ENCODE measurements at places on chromosomes 3 and 15.

DNA sequence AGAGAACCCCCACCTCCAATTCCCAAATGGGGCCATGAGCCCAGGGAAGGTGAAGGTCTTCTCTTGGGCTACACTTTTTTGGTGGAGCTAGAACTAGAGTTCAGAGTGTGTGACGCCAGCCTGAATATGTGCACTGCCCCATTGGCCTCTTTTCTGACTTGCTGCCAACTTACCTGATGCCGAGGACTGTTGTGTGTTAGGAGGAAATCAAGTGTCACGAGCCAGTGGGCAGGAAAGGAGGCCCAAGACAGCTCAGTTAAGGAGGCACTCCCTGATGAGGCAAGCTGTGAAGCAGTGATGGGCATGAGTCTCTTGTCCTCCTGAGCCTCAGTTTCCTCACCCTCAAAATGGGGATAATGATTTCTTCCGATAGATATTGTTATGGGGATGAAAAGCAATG is 107.8 kb downstream of the ANP32A start:
- DNase-seq: no peak

DNA sequence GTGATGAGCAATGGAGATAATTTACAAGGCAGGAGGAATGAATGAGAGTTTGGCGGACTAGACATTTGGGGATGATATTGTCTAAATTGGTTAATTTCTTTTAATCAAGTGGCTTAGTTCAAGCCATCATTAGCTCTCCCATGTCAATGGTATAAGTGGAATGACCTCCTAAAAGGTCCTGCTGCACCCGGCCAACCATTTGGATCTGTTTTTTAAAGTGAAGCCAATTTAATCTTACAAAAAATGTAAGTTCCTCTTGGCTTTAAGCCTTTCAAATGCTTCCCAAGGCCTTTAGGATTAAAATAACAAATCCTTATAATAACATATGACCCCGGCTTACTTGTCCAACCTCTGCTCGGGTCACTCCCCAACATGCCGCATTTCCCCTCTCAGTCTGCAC is 484.4 kb upstream of the ADAMTS9 start:
- no peak for DNase-seq

DNA sequence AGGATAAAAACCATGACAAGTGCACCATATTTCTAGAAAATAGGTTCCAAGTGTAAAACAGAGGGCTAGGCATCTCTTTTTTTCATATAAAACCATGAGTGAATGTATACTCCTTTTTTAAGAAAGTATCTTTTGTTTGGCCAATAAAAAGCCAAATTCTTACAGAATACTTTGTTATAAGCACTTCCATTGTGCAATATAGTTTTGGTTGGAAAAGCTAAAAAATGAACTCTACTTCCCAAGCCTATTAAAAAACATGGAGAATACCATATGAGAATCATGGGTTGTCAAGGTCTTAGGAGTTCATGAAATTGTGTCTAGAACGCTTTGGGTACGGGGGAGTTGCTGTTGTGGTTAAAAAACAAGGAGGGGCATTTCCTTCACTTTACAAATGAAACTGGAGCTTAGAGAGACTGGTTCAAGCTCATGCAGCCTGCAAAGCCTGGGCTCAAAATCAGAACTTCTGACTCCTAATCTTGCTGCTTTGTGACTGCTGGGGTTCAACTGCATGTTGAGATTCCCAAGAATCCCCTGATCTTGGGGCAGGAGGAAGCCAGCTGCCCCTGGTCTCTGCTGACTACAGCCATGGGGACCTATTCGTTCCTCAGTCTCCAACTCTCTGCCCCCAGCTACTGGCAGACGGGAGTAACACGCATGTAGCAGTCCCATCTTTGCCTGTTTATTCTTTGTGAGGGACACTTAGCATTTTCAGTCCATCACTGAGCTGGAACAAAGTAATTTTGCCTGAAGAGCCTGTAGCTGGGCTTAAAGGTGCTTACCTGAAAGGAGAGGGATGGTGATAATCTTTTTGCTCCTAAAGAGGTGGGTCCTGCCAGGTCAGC is 229.1 kb downstream of the CHST2 start:
- DNase-seq: no peak

DNA sequence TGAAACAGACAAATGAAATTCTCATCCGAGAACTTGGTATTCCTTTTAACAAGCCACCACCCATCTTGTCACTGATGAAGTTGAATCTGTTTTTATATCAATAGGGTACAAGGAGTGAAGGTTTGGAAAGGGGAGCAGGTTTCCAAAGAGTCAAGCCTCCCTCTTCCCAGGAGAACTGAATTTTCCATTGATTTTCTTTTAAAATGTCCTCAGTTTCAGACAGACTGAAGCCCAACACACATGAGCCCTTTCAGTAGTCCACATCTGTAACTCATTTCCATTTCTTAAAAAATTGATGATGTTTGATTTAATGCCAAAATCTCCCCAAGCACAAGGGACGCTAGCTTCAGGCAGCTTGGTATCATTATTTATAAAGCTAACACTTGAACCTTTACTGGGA is 187.7 kb downstream of the FOXB1 start:
- no peak for DNase-seq

DNA sequence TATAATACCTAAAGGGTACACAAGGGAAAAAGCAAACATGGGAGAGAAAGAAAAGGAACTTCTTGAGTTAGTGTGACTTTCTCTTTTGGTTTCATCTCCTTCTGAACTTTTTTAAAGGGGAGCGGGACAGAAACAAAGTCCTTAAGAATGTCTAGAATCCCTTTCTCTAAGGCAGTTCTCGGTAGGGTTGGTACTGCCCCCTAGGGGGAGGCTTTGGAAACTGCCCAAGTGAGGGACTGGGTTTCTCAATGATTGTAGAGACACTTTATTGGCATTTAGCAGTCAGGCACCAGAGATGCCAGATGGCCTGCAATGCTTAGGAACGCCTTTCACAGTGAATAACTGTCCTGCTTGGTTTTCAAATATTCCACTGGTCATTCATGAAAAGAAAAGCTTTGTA is 172.7 kb downstream of the WDR72 start:
- no peak for DNase-seq

- no peak for DNase-seq
These were observed 270.5 kb upstream of the PROK2 start for GRCh38 chr3:72055436-72055835.

- peak; percentile 25 for DNase-seq
These were observed 23.3 kb upstream of the FSTL1 start for GRCh38 chr3:120473896-120474675.

DNA sequence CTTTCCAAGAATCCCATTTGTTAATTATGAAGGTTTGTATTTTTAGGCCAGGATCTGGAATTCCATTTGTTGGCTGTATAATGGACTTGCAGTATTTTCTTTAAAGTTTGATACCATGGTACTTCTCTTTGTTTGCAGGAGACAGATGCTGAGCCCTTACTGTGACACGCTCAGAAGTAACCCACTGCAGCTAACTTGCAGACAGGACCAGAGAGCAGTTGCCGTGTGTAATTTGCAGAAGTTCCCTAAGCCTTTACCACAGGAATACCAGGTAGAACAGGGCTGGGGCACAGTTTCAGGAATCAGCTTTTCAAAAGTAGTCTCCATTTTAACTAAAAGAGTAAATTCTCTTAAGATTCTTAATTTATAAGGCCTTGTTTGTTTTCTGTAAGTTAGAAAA is 59.1 kb downstream of the LMLN start:
- no peak for DNase-seq

DNA sequence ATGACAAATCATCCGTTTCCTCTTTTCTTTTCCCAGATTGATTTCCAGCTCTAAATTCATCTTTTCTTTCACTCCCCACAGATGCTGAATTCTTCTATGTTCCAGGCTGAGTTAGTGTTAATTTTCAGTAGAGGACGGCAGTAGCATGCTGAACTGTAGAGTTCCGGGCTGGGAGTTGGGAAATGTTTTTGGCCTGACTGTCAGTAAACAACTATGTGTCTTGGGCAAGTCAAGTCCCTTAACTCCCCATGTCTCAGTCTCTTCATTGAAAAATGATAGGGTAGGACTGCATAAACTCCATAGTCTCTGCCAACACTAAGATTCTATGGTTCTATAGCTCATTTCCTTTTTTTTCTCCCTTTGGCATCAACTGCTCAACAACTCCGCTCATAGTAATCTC is 333.9 kb downstream of the TIGIT start:
- peak; percentile 48 for DNase-seq

DNA sequence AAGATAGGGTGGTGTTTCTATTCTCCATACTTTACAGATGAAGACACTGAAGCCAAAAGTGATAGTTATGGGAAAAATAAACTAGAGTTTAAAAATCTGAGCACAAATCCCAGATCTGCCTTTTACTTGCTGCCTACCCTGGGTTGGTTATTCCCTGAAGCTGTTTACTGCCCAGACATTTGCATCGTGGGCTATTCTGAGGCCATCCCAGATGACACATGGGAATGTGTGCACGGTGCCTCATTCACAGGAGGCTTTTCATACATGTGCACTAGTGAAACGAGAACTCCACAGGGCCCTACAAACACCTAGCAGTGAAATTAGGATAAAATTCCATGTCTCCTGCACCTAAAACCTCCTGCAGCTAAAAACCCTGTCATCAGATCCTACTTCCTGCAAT is 17.5 kb downstream of the MYO5C start:
- no peak for DNase-seq

DNA sequence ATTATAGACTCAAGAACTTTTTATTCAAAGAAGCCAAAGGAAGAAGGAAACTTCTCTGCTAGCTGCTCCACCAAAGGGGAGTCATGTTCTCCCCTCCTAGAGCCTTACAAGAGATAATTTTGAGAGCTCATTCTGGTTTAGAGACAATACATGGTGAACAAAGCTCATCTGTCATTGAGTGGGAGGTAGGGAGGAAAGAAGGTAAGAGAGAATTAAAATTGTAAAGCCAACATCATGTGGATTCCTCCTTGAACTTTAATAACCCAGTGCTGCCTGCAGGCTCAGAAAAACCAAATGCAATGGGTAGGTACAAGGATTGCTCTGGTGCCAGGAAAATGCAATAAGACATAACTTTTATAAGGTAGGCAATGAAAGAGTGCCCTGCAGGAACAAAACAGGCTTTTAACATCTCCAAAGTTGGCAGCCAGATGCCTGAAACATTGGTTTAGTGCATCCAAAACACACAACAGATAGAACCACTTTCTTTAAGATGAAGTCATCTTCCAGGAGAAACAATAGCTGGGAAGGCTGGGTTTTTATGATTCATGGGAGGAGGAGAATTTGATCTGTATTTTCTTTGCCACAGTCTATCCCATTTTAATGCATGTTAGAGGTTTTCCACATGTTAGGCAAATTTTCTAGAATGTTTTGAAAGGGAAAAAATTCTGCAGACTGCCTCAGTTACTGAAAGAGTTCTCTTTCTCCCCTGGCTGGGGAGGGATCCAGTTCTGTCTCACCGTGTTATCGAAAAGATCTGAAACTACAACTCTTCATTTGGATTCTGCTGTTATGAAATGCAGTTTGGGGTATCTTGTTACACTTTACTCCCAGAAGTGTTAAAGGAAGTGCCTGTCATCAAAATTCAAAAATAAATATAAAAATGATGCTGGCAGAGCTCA is 11.3 kb upstream of the ARHGEF3 start:
- peak; percentile 24 for DNase-seq

DNA sequence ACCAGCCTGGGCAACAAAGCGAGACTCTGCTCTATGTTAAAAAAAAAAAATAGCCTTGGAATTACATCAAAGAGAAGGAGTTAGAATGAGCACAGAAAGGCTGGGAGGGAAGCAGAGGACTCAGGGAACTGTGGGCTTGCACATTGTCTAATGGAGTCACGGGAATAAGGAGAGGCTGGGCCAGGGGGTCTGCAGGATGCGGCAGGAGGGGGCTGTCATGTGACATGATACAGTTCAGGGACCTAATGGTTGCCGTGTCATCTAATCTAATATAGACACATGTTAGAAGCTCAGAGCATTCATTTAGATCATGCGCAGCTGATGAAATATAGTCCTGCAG is 32.5 kb downstream of the GRK7 start:
- DNase-seq: no peak

- DNase-seq: no peak
These were observed 33.0 kb upstream of the GNB5 start for GRCh38 chr15:52224211-52224610.

GRCh38 chr15:98823012-98823458 is 174.7 kb downstream of the IGF1R start:
- peak; percentile 73 for DNase-seq

- peak; percentile 68 for DNase-seq
These were observed 29.6 kb downstream of the CPOX start for GRCh38 chr3:98563661-98564281.

DNA sequence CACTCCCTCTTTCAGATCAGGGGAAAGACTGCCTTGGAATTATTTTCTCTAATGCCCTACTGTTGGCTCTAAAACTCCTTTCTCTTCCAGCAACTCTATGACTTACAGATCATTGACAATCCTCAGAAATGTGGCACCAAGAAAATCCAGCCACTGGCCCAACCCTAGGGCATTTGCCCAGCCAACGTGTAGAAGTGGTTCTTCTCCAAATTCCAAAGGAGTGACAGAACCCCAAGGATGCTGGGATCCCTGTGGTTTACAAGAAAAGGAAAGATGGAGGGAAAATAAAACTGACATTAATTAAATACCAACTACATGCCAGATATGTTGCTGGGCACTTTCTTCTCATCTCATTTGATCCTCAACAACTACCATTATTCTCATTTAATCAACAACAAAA is 216.0 kb downstream of the NTRK3 start:
- DNase-seq: no peak

- no peak for DNase-seq
These were observed 31.0 kb downstream of the CEP63 start for GRCh38 chr3:134516905-134517304.

GRCh38 chr15:45641374-45641781 is 6.5 kb downstream of the SQOR start:
- DNase-seq: peak; percentile 85

- no peak for DNase-seq
These were observed 310.1 kb downstream of the UACA start for GRCh38 chr15:70453238-70453637.

DNA sequence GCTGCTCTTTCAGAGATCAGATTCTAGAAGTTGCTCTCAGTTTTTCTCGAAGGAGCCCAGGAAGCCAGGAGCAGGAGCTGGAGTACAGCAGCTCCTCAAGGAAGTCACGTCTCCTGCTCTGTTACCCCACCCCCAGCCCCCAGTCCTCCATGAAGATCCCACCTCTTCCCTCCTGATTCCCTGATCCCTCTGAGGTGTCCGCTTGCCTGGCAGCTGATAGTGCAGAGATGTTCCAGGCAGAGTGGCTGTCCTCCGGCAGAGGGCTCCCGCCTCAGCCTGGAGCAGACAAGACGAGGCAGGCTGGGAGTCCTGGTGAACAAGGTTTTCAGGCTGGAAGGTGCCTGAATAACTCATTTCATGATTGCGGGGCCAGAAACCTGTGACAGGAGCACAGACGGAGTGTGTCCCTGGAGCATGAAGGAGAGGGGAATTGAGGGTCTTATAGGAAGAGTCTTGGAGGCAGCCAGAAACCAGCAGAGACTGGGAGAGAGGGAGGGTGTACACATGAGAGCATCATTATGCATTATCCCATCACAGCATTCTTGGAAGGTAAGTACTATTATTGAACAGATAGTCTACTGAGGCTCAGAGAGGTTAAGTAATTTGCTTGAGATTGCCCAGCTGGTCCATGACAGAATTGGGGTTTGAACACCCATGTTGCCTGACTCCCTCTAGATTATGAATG is 1.2 kb downstream of the HRH1 start:
- peak; percentile 83 for DNase-seq

All from HFFc6 (cell line).